ENCODE measurements at places on chromosomes 7 and 10.

DNA sequence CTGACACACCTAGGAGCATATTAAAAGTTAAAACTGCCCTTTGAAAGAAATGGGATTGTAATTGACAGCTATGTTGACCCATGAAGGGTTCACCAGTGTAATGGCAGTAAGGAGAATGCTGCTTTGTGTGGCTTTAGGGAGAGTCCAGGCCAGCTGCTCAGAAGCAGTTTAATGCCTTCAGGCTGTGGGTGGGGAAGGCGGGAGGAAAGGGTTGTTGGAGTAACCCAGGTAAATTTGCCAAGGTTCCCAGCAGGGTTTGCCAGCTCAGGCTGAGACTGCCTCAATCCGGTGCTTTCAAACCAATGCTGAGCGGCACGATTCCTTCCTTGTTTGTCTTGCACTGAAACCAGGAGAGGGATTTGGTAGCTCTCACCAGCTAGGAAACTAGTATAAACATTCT is 637.2 kb downstream of the INHBA start:
- no peak for DNase-seq

- DNase-seq: no peak
These were observed 80.7 kb downstream of the ANKRD30A start for GRCh38 chr10:37206132-37206531.

DNA sequence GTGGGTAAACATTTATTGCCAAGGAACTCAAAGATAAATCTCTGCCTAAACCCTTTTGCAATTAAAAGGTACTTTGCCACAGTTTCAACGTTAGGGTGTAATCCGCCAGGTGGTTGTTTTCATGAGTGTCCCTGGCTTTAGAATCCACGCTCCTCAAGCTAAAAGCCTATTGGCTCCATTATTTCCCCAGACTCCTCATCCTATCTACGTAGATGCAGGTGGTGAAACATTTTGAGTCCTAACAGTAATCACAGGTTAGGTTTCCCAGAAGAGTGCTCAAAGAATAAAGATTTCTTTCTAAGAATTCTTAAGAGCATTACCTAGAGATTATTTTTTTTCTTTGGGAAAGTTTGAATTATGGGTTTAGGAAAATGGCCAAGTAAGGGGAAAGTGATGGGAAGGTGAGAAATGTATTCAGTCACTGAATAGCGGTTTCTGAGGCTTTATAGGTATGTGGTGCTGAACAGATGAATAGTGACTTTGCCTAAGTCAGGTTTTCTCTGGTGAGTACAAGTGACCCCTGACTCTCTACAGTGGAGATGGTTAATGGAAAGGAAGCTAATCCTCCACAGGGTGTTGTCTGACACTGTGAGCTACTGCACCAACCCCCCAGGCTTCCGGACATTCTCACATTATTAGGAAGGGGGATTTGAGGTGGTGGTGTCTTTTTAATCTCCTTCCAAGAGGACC is 60.2 kb downstream of the NRP1 start:
- DNase-seq: no peak

DNA sequence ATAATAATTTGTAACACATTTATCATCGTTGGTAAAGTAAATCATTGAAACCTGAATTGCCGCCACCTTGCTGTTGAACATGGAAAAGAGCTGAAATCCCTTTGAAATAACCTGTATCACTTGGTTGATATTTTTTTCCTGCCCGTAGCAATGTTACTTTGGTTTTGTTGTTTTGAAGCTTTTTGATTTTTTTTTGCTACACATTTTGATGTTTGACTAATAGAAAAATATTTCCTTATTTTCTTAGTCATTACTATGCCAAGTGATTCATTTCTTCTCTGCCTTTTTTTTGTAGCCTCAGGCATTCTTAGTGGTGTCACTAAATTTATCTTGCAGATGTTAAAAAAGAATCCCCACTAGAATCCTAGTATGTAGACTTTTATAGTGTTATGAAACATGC is 235.1 kb upstream of the MEOX2 start:
- DNase-seq: no peak

DNA sequence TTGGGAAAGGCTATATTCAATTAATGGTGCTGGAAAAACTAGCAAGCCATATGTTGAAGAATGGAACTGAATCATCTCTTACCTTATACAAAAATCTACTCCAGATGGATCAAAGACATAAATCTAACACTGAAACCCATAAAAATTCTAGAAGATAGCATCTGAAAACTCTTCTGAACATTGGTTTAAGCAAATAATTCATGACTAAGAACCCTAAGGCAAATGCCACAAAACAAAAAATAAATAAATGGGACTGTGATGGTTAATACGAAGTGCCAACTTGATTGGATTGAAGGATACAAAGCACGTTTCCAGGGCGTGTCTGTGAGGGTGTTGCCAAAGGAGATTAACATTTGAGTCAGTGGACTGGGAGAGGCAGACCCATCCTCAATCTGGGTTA is 1130.0 kb downstream of the DNAJB9 start:
- no peak for DNase-seq

GRCh38 chr10:34911661-34912205 is 96.6 kb upstream of the PARD3 start:
- no peak for DNase-seq

DNA sequence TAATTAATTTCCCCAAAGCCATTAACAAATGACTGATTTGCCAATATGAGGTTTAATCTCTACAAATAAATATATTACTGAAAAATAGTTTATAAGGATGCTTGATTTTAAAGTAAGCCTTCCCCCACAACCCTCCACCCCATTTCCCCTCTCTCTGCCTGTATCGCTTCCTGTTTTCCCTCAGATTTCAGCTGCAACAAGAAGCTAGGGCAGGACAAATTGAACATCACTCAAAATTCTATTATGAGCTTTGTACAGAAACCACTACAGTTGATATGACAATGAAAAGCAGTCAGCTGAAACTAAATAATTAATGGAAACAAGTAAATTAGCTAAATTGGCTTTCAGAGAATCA is 109.0 kb upstream of the SP4 start:
- DNase-seq: no peak

DNA sequence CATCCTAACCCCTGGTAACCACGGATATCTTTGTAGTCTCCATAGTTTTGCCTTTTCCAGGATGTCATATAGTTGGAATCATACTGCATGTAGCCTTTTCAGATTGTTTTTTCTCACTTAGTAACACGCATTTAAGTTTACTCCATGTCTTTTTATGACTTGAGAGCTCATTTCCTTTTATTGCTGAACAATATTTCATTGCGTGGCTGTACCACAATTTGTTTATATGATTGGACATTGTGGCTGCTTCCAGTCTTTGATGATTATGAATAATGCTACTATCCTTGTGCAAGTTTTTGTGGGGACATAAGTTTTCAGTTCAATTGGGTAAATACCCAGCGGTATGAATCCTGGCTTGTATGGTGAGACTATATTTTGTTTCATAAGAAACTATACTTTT is 60.8 kb downstream of the AOAH start:
- peak; percentile 13 for DNase-seq

DNA sequence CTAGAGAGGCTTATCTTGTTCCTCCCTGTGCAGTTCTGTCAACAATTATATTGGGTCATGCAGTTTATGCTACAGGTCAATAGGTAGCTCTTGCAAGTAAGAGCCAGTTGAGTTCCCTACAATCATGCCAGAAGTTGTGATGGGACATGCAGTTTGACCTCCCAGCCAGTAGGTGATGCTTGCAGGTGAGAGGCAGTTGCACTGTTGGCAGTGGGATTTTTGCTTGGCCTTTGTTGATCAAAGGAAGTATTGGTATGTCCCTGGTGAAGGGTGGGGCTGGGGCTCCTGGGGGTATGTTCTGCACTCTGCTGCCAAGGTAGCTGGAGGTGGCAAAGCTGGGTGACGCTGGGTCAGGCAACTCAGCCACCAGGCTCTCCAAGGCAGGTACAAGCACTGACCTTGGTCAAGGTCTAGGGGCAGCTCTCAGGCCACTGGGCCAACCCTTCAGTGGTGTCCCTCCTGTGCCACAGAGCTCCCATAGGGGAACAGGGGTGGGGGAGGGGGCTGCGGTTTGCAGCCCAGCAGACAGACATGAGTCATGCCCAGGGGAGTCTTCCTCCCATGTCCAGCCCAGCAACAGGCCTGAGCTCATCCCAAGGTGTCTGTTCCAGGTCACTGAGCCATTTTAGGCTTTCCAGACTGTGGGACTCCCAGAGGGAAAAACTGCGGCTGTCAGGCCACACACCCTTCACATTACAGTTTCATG is 43.3 kb downstream of the MEOX2 start:
- no peak for DNase-seq

DNA sequence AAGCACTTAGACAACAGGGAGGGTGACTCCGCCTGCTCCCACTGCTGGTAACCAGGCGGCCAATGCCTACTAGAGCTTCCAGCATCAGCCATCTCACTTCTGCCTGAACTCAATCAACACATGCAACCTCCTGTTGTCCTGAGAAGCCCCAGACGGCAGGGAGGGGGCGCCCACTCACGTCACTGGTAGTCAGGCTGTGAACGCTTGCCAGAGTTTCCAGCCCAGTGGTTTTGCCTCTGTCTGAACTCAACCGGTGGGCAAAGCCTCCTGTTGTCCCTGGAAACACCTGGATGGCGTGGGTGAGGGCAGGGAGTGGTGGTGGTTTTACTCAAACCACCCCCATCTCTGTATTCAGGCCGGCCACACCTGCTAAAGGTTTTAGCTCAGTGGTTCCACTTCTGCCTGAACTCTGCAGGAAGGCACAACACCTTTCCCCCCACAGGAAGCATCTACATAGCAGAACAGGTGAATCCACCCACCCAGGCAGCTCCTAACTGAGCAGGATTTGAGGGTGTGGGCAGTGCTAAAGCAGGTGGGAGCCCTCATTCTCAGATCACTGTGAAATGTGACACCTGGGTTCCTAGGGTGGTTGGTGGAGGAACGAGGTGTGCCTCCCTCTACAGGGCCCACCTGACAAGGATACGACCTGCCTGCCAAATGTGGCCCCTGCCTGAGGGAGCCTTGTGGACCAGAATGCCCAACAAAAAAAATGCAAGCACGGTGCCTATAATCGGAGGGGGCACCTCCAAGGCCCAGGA is 563.0 kb upstream of the SEMA3D start:
- DNase-seq: peak; percentile 100

- peak; percentile 49 for DNase-seq
These were observed 106.1 kb upstream of the BTBD16 start for GRCh38 chr10:122164815-122165483.

DNA sequence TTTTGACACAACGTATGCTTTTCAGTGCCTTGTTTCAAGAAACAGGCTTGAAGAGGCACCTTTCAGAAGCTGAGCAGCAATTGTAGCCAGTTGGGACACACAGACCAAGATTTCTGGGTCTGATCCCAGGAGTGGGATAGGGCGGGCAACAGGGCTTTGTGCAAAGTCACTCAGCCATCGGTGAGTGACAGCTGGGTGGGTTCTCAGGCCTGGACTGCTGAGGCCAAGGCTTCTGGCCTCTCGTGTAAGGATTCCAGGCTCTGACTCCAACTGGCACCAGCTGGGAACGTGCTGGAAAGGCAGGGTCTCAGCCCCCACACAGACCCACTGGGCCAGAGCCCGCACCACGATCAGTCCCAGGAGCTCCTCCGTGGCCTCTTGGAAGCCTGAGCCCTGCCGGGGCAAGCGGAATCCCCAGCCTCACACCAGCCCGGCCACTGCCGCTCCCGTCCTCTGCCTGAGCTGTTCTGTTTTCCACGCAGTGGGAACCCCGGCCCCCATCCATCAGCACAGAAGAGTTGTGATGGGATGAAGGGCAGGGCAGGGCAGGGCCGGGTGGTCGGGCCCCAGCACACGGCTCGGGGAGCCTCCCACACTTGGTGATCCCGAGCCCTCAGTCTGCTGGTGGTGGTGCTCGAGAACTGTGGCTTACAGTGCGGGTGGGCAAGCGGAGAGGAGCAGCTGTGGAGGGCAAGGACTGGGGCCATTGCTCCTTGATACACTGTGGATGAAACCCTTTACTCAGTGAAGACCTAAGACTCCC is 46.8 kb downstream of the VIPR2 start:
- no peak for DNase-seq

GRCh38 chr7:137774793-137775201 is 72.0 kb downstream of the DGKI start:
- no peak for DNase-seq

DNA sequence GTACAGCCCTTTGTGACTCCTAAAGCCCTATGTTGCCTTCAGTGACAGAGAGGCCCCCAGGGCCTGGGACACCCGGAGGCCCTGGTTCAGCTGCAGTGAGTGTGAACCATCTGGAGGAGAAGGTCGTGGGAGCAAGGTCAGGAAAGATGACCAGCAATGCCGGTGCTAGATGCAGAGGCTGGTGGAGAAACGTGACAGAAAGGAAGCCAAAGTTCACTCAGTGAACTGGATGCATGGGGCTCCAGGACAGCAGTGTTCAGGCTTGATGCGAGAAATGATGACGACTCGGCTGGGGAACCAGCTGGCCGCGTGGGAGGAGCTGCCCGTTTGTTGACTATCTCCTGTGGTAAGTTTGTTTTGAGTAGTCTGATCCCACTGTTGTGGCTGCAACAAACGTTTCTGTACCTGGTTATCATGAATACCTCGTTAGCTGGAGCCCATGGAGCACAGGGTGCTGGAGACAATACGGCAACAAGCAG is 54.1 kb upstream of the MKRN1 start:
- peak; percentile 51 for DNase-seq

- DNase-seq: no peak
These were observed 109.9 kb downstream of the ITGB8 start for GRCh38 chr7:20440472-20441105.

GRCh38 chr7:31545549-31545948 is 31.7 kb downstream of the ITPRID1 start:
- DNase-seq: no peak

GRCh38 chr10:103613616-103614015 is 120.1 kb downstream of the NEURL1 start:
- DNase-seq: no peak

DNA sequence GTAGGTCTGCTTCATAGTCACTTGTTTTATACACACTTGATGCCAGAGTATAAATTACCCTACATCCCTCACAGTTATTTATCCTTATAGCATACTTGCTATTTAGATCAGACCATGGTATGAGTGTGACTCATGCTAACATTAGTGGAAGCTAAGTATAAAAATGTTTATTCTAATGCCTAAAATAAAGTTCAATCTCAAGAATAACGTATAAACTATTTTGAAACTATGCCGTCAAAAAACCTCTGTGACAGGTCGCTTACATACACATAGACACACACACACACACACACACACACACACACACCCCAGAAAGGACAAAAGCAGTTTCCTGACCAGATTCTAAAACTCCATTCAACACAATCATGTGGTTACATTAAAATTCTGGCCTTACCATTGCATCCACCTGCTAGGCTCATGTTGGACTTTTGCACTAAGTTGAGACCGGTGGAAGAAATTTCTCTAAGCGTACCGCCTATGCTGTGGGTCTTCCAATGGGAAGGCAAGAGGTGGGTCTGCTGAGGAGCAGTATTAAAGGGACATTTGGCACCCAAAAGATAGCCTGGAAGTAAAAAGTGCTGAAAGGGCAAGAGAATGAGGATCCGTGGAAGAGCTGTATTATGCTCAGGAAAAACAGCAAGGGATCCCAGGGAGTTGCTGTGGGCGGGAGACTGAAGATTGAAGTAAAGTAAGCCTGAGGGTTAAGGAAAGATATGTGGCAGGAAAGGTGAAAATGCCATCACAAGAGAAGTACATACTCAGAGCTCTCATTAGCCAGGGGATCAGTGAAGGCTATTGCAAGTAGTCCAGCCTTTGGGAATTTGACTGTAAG is 5.0 kb downstream of the FOXP2 start:
- no peak for DNase-seq

Measured in SW480 (cell line).